ENCODE measurements at places on chromosomes 16 and 17.
A peak's percentile ranks its signal among the peaks of the same experiment; 100 is the strongest.

GRCh38 chr16:88401604-88402246 lies 19.0 kb downstream of the ZNF469 start:
- no peak for DNase-seq

GRCh38 chr17:77571155-77571981 lies 387.1 kb upstream of the TNRC6C start:
- peak; percentile 64 for DNase-seq

- DNase-seq, result peak; percentile 48
Observed at GRCh38 chr16:87416826-87417527, 24.8 kb downstream of the MAP1LC3B start.

- no peak for DNase-seq
Observed at GRCh38 chr16:54236773-54237172, 49.8 kb downstream of the IRX3 start.

GRCh38 chr17:72369366-72369765 lies 248.5 kb downstream of the SOX9 start:
- no peak for DNase-seq

GRCh38 chr17:61254904-61255303 lies 144.7 kb upstream of the TBX2 start:
- DNase-seq, result no peak

- no peak for DNase-seq
Observed at GRCh38 chr16:30567160-30567990, 4.1 kb downstream of the ZNF688 start.

GRCh38 chr16:49440156-49441065 lies 66.8 kb downstream of the C16orf78 start:
- DNase-seq, result no peak

DNA sequence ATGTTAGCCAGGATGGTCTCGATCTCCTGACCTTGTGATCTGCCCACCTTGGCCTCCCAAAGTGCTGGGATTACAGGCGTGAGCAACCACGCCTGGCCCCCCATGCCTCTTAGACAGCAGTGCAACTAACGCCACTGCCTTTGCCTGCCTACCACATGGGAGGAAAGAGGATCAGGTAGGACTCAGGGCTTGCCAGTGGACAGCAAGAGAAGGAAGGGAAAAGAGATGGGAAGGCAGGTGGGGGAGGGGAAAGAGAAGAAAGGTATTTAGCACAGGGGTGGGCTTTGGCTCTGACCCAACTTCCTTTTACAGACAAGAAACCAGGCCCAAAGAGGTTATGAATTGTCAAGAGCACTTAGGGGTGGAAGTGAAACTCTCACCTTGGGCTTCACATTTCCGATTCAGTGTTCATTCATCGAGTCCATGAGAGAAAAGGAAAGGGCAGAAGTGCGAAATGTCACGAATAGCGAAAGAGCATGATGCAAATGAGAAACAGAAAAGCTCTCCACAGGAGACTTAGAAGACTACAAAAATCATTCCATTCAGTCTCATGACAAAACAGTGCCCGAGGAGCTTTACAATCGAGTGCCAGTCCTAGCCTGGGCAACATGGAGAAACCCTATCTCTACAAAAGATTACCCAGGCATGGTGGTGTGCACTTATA lies 36.4 kb downstream of the CDK5R1 start:
- DNase-seq, result no peak

DNA sequence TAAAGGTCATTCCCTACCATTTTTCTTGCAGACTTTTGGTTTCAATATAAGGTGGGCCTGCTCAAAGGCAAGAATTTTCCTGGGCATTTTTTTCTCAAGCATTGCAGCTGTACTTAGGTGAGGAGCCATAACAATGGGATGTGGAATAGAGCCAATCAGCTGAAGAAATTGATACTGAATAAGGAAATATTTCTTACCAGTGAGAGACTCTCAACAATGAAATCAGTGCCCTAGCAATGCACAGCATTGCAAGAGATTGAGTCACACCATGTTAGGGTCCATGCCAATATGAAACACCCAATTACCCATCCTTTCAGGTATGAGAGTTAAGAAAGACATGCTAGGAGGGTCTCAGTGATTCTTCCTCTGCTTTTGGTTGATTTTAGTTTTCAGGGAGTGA lies 237.6 kb downstream of the SOX9 start:
- no peak for DNase-seq

DNA sequence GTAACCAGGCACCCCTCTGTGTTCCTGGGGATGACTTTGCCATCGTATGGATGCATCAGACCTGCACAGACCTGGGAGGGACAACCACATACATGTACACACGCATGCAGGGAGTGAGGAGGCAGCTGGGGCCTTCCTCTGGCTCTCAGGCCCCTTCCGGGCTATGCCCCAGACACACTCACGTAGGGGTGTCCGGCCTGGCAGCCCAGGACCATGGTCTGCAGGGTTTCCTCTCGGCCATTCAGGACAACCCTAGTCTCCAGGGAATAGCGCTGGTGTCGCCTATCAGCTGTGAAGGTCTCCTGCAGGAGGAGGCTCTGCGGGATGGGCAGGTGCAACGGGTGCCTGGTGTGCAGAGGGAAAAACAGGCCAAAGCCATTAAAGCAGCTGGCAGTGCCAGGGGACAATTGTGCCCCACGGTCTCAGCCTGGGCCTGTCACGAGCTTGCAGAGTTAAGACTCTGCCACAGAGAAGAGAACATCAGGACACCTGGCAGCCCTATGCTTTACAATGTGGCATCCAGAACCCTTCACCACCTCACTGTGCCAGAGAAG lies 101.4 kb downstream of the RMI2 start:
- DNase-seq, result no peak

- no peak for DNase-seq
Observed at GRCh38 chr16:84426804-84427203, 58.5 kb downstream of the ATP2C2 start.

- no peak for DNase-seq
Observed at GRCh38 chr17:76688165-76688622, 22.6 kb downstream of the MXRA7 start.

- DNase-seq, result no peak
Observed at GRCh38 chr16:4649744-4650442, 25.3 kb downstream of the MGRN1 start.

DNA sequence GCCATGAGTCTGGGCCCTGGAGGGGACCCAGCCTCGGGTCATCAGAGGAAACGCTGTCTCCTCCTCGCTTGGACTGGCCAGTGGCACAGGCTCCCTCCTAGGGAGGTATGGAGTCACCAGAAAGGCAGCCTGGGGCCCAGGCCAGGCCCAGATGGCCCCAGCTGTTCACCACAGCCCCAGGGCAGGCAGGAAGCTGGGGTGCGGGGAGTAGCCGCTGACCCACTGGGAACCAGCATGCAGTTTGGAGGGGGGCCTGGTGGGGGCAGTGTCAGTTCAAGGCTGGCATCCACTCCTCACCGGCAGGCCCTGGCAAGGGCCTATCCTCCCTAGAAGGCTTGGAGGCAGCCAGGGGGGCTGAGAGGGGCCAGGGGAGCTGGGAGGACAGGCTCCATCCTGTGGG lies 48.8 kb downstream of the SDK2 start:
- DNase-seq, result peak; percentile 71

DNA sequence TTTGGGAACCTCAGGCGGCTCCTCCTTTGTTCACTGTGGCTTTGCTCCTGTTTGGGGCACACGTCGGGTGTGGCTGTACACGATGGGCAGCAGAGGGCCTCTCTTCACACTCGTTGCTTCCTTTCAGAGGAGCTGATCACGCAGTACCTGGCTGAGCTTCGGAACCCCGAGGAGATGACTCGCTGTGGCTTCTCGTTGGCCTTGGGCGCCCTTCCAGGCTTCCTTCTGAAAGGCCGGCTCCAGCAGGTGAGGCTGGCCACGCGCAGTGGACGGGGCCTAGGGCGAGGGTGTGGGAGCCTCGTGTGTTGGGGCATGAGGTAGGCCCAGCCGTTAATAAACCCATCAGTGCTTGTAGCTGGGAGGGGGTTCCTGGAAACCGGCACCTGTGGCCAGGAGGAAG lies 85.0 kb upstream of the ZNF750 start:
- no peak for DNase-seq

DNA sequence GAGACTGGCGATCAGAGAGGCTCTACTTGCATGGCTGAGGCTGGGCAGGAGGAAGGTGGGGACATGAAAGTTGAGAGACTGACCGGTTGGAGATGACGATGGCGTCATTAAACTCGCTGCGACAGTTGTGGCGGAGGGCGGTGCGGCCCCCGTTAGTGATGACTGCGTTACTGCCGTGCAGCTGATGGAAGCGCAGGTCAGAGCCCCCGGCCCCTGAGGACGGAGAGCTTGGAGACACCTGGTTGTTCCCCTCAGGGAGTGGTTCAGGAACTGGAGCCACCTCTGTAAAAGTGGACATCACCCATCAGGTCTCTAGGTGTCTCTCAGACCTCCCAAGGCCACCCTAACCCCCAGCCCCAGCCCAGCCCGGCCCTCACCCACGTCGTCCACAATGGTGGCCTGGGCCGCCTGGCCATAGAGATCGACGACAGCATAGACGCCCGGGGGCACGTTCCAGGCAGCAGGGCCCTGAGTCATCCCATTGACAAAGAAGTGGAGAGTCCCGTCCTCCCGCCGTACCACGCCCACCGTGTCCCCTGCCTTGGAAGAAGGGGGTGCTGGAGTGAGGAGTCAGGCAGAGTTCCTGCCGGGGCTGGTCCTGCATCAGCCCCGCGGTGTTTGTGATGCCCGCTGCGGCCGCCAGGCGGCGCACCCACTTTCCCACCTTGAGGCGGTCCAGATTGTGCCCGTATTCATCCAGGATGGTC lies 5.3 kb downstream of the NEURL4 start:
- DNase-seq, result no peak

- DNase-seq, result peak; percentile 79
Observed at GRCh38 chr16:31141489-31142108, 6.1 kb upstream of the PRSS8 start.

DNA sequence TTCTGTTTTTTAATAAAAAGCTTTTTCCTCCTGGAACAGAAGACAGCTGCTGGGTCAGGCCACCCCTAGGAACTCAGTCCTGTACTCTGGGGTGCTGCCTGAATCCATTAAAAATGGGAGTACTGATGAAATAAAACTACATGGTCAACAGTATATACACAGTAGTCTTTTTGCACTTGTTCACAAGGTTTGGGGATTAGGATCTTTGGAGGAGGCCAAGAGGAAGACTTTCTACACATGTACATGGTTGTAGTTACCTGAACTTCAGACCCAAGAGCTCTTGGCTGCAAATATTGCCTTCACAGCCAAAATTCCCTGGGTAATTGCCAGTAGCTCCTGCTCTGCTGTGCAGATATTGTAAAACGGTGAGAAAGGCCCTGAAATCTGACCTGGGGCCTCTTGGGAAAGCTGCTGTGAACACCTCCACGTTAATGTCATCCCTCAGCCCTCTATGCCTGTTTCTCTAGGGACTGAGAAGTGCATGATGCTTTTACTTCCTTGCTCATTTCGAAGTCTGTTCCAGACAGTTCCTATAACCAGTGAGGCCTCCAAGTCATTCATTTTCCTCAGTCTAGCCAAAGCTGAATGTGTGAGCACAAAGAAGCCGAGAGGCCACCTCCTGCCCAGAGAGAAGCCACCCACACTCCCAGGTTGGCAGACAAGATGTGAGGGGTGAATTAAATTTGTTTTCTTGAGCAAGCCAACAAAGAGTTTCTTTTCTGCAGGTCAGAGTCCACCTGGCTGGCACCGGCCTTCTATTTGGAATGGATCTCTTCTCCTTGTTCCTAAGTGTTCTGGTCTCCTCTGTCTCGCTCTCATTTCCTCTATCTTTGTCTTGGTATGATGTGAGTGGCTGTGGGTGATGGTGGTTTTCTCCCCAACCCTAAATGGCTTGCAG lies 15.9 kb downstream of the ANKRD40 start:
- no peak for DNase-seq

DNA sequence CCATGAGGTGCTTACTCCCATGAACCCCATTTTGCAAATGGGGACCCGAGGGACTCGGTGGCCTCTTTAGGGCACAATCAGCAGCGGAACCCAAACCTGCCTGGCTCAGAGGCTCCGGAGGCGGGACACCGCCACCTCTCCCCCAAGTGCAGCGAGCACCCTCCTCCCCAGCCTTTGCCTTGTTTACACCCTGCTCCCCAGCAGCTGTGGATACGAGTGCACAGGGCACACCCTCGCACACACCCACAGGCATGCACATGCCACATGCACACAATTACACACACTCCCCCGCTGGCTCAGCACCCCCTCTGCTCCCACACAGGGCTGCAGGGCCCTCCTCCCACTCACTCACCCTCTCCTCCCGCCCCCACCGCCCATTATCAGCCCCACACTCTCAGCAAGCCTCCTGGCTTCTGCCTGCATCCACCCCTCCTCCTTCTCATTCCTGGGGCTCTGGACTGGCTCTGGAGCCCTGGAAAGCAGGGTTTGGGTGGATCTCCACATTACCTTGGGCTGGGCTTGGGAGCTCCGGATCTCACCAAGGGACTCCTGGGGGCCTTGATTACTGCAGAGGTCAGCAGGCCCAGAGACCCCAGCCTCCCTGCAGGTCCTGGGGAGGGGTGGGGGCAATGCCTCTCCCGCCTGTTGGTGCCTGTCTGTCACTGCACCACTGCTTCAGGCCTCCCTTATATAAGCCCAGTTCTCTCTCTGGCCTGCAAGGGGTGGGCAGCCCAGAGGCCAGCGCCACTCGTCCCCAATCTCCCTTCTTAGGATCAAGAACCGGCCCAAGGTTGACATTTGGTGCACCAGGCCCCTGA lies 6.4 kb downstream of the PDK2 start:
- no peak for DNase-seq

DNA sequence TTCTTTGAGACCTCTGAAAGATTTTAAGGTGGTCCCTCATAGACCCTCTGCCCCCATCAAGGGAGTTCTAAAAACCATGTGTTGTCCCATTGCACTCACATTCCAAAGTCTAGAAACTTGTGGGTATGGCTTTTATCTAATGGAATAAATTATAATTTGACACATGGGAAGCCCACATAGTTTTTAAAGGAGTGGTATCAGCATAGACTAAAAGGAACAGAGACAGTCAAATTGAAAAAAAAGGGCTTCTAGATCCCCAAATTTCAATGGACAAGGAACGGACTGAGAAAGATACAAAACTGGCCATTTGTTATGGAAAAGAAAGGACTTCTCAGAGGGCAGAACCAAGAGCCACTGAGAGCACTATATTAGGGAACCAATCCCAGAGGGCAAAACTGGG lies 48.7 kb upstream of the ICAM2 start:
- no peak for DNase-seq

DNA sequence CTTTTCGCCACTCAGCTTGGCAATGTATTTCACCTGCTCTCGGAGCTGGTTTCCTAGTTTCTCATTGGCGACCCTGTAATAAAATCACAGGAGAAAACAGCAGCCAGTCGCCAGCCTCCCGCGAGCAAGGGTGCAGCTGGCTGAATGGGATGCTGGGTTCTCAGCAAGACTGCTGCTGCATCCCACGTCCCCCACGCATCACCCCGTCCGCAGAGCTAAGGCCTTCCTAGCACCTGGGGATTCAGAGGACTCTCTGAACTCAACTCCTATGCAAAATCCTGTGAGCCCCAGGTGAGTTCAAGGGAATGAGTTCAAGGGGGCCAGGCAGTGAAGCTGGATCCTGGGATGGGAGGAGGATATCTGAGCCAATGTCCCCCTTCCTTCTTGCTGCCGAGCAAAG lies 29.3 kb downstream of the DHX38 start:
- DNase-seq, result no peak

DNA sequence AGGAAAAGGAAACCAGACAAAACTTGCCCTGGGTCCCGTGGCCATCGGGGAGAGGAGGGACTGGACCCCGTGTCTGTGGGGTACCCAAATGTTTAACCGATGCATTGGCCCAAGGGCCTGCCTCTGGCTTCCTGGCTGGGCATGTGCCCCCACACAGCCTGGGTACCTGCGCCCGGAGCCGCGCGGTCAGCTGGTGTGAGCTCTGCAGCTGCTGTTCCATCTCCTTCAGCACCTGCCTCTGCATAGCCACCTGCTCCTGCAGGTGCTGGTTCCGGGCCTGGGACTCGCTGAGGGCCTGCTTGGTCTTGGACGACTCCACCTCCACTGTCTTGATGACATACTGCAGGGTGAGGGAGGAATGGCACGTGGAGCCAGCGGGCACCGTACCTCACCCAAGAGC lies 31.9 kb downstream of the KIFC3 start:
- DNase-seq, result no peak

Data from right hindlimb (tissue), 1 donor.